ENCODE measurements at places on chromosomes 3 and 15.
A peak's percentile ranks its signal among the peaks of the same experiment; 100 is the strongest.

- peak; percentile 11 for DNase-seq
These were observed 261.8 kb upstream of the GOLGA6L4 start for GRCh38 chr15:83973816-83974215.

DNA sequence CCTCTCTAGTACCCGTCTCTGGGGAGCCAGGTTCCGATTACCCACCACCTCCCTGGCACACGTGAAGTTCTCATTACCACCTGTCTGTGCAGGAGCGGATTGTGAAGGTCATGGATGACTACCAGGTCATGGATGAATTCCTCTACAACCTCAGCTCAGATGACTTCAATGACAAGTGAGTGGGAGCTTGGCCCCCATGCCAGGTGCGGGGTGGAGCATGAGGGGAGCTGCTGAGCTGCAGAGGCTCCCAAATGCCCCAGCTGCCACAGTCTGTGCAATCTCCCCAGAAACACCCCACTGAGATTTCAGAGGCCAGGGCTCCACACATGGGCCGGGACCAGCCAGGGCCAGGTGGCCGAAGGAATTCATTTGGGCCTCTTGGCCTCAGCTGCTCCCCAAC is 34.3 kb downstream of the DNAH1 start:
- DNase-seq = no peak

DNA sequence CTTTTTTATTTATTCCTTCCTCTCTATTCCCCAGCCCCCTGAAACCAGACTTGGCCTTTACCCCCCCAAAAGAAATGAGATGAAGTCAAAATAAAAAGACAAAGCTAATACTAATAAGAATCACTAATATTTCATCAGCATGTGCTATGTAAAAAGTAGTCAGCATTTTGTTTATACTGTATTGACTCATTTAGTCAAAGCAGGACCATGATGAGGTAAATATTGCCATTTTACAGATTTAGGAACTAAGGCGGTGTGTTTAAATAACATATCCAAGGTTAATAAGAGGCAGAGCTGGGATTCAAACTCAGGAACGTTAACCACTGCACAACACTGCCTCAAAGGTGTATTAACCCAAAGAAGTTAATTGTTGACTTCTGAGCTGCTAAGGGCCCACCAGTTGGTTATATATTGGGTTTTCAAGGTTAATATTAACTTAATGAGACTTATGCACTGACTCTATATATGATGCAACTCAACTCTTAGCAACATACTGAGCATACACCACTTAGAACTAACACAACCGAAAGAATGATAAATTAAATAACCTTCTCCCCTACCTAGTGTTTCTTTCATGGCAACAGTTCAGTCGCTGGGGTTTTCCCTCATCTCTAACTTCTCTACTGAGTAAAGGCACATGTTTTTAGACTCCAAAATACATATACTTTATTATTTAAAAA is 34.7 kb downstream of the FOXP1 start:
- DNase-seq = no peak

GRCh38 chr3:153967260-153967659 is 153.9 kb upstream of the ARHGEF26 start:
- no peak for DNase-seq

GRCh38 chr15:99209326-99209725 is 40.1 kb downstream of the TTC23 start:
- no peak for DNase-seq

DNA sequence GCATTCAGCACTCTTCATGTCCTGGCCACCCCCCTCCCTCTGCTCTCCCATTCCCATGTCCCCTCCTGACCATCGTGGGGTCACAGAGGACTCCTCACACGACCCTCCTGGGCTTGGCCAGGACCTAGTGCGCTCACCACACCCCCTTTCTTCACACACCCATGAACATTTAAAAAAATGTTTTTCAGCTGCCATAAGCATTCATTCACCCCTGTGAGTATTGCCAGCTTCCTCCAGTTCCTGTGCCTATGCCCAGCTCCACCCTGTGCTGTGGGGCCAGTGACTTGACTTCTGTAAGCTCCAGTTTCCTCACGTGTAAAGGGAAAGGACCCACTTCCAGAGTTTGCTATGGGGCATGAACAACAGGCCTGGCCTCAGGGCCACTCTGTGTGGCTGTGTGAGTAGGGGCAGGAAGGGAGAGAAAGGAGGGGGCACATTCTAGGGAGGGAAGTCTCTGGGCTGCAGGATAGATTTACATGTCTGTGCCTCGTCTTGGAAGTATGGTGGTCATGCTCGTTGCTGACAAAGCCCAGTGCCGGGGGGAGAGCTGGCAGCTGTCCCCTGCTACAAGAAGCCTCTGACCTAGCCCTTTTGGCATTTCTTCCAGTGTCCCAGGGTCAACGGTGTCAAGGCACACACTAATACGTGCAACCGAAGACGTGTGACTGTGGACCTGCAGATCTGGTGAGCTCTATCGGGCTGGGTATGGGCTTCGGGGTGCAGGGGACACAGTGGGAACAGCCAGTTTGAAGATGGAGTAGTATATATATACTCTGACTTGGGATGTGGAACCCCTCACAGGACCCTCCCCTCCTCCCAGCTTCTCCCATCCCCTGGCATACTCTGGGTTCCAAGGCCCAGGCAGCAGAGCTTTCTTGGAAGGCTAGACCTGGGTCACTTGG is 22.8 kb downstream of the ESYT3 start:
- DNase-seq = no peak

DNA sequence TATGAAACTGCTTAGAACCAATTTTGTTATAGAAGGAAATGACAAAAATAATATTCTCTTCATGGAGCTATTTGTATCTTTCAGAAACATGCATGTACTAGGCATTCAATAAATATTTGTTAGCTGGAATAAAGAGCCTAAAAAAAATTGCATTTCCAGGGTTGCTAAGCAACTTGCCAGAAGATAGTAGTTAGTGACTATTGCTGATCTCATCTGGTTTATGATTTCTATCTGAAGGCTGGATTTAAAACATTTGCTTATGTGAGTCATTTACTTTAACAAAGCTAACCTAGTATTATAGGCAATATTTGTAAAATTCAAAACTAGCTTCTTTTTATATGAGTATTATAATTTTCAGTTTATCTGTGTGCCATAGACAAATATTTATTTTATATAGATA is 78.3 kb downstream of the NAALADL2 start:
- DNase-seq = peak; percentile 52

DNA sequence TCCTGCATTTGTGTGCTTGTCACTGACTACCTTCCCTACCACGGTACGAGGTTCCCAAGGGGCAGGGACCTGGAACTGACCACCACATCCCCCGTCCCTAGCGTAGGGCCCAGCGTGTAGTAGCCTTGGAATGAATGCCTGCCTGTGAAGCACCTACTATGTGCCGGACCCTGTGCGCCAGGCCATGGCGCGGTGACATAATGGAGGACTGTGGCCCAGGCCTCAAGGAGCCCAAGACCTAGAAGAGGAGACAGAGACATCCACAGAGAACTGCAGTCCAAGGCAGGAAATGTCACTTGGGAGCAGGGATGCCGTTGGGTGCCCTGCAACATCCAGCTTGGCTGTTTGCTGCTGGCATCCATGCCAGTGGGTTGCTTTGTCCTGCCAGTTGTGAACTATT is 71.9 kb upstream of the SLC6A6 start:
- DNase-seq = no peak

DNA sequence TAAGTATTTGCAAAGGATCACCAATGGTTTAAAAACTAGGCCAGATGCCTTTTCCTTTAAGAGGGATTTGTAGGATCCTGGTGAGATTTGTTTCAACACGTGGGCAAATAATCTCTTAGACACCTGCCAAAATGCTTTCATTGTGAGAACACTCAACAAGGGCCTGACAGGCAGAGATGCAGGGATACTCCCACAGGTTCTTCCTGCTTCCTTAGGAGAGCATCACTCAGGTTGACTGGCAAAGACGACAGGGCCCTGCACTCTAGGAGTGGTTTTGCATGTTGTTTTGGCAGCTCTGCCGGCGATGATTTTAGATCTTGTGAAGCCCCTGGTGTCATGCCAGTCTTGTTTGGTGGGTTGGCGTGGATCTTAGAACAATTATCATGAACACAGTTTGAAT is 184.5 kb downstream of the NR1D2 start:
- no peak for DNase-seq

GRCh38 chr3:58429657-58430056 is 4.0 kb downstream of the PDHB start:
- DNase-seq = no peak

DNA sequence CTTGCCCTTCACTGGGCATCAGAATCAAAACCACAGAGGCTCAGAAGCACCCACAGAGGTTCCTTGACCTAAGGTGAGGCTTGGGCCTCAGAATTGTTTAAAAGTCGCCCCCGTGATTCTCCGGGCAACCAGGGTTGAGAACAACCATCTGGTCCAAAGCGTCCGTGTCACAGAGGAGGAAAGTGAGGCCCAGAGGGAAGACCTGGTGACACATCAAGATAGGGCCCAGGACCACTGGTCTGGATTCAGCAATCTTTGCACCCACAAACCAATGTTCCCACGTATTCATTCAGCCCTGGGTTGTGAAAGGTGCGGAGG is 272.6 kb downstream of the UACA start:
- no peak for DNase-seq

DNA sequence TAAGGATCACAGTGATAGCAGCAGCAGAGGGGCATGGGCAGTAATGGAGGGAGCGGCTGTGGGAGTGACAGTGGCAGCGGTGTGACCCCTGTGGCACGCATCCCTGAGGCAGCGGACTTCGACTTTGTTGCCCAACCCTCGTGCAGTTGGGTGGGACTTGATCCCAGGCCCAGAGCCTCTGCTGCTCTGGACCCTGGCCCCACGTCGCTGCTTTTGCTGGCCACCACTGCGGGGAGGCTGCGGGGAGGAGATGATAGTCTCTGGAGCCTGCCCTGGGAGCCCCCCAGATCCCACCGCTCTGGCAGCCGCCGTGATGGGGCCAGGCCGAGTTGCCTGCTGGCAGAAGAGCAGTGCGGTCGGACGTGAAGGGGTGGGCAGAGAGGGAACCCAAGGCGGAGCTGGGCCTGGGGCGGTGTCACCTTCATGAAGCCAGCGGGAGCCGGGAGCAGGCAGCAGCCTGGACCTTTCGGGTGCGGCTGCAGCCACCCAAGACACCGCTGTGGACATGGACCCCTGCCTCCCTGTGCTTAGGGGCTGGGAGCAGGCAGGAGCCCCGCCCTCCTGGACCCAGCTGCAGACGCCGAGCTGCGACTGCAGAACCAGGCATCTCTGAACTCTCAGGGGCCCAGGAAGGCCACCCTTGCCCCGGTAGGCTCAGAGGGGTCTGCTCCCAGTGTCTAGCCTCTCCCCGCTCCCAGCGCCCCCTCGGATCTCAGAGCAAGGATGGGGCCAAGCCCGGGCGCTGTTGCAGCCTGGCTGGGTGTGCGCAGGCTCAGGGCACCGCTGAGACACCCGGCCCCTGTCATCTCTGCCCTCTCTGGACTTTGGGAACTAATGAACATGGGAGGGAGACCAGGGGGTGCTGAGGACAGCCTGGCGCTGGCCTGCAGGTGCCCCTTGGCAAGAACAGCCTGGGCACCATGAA is 38.3 kb downstream of the COMMD2 start:
- DNase-seq = no peak

- DNase-seq = no peak
These were observed 83.0 kb upstream of the LMOD3 start for GRCh38 chr3:69205385-69205784.

GRCh38 chr3:64209866-64210621 is 15.2 kb downstream of the PRICKLE2 start:
- peak; percentile 95 for DNase-seq

DNA sequence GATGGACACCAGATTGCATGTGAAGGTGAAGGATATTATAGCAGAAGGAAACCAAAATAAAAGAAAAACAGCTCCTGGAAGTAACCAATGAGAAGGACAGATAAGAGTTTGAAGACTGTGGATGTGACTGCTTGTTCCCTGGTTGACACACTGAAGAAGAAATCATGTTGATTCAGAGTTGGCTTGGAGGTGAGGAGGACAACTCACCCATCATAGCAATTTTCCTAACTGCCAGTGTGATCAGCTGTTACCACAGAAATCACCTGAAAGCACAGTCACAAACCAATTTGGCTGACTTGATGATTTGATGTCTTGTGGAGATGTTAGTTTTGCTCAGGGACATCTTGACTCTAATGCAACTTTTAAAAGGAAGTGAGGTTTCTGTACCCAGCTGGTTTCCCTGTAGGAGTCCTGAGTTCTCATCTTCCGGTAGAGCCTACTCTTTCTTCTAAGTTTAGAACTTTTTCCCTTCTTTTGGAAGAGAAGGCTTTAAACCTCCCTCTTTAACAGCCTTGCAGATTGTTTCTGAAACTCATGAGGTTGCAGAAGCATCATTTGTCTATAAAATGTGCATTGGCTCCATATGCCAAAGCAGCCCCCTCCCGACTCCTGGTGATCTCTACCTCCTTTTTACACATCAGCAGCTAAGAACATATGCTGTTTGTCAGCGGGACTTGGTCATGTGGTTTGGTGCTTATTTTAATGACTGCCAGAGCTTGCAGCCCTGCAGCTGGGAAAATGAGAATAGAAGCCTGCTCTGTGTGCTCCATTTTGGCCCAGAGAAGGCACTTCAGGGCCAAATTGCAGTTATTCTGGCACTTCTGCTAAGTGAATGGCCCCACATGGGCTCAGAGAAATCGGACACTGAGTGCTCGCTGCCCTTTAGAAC is 10.3 kb downstream of the ATG7 start:
- DNase-seq = peak; percentile 72

- no peak for DNase-seq
These were observed 10.2 kb downstream of the MUC4 start for GRCh38 chr3:195801251-195802183.

GRCh38 chr3:74001436-74001835 is 376.7 kb upstream of the PDZRN3 start:
- no peak for DNase-seq

DNA sequence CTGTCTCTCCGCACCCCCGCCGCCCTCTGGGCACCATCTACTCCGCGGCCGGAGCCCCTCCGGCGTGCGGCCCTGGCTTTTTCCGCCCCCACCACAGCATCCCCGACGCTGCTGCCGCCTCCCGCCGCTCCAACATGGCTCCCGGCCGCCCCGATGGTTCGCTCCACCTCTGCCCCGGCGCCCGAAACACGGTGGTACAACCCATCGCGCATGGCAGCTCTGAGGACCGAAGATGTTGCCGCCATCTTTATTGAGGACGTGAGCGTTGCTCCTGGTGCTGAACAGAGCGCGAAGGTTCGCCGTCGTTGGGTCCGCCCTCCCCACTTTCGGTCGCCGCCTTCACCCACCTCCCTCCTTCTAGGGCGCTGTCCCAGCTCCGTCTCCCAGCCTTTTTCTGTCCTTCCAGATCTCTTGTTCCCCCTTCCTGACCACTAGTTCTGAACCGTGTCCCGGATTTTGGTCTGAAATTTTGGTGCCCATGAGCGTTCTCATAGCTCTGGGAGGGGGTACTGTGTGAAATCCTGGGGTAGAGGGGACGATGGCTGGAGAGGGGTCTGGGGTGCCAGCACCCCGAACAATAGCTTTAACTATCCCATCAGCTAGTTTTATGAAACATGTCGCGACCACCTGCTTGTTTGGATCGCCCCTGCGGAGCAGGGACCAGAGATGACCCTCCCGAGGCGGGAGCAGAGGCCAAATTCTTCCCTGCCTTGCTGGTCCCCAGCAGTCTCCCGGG is at the start of gene CELSR3:
CELSR3 (minus strand) TSS at position 134 of the 736 bp plus-strand sequence. CDS start 252 bp downstream, outside the sequence.
- DNase-seq = peak; percentile 94

GRCh38 chr3:140585828-140586227 is 92.0 kb upstream of the TRIM42 start:
- DNase-seq = peak; percentile 85

All from fibroblast of villous mesenchyme (primary cell).